ENCODE measurements at places on chromosomes 12 and 14. TPM values are rescaled to one million over a fixed set of nuclear protein-coding genes. Genes with fewer than 3 reads are reported as not detected.

AQP6 gene
- not detected for total RNA-seq

SIX1 gene
- 5.7 TPM for total RNA-seq

RCOR1 gene
- 40.6 TPM for total RNA-seq

SYNDIG1L gene
- 0.03 TPM for total RNA-seq

MED13L gene
- 26.2 TPM for total RNA-seq

KLHL33 gene
- total RNA-seq: 0.03 TPM

GPR84 gene
- total RNA-seq: not detected

KRT6B gene
- total RNA-seq: 0.07 TPM

ENDOU gene
- not detected for total RNA-seq

INSM2 gene
- total RNA-seq: 0.05 TPM

PAWR gene
- 51.5 TPM for total RNA-seq

RASAL1 gene
- total RNA-seq: 0.32 TPM

PTHLH gene
- 14.2 TPM for total RNA-seq

KIF26A gene
- total RNA-seq: 3.8 TPM

LMNTD1 gene
- total RNA-seq: not detected

AKAP6 gene
- total RNA-seq: 0.55 TPM

IQSEC3 gene
- 0.05 TPM for total RNA-seq

OR4E2 gene
- not detected for total RNA-seq

TMEM132D gene
- total RNA-seq: not detected

FOXG1 gene
- total RNA-seq: 0.19 TPM

ACRBP gene
- not detected for total RNA-seq

TMTC1 gene
- total RNA-seq: 0.03 TPM

ADGRD1 gene
- 0.68 TPM for total RNA-seq

PLA2G1B gene
- not detected for total RNA-seq

SMCO2 gene
- total RNA-seq: not detected

SRRM4 gene
- total RNA-seq: not detected

IKZF4 gene
- 2.8 TPM for total RNA-seq

NPFF gene
- total RNA-seq: 0.19 TPM

RPS6KL1 gene
- total RNA-seq: 0.49 TPM

RNF34 gene
- 42.0 TPM for total RNA-seq

OR6C2 gene
- not detected for total RNA-seq

FAM90A1 gene
- total RNA-seq: 0.16 TPM

KRT85 gene
- 0.05 TPM for total RNA-seq

ATF1 gene
- 44.0 TPM for total RNA-seq

BIN2 gene
- 0.08 TPM for total RNA-seq

CLEC7A gene
- not detected for total RNA-seq

FBLN5 gene
- total RNA-seq: 7.3 TPM

GPX2 gene
- total RNA-seq: 236 TPM

ALG10B gene
- 5.9 TPM for total RNA-seq

IL23A gene
- total RNA-seq: 0.34 TPM

SLC10A1 gene
- total RNA-seq: not detected

FLRT2 gene
- total RNA-seq: 3.0 TPM

PTGER2 gene
- 3.8 TPM for total RNA-seq

ACSM4 gene
- total RNA-seq: not detected

TSPAN31 gene
- 17.1 TPM for total RNA-seq

GARIN6 gene
- total RNA-seq: not detected

B4GALNT3 gene
- total RNA-seq: 0.54 TPM

KLRG1 gene
- total RNA-seq: 1.8 TPM

BDKRB1 gene
- total RNA-seq: 0.34 TPM

RNASE2 gene
- total RNA-seq: not detected

MYG1 gene
- 90.4 TPM for total RNA-seq

PLEKHA5 gene
- total RNA-seq: 8.9 TPM
